ENCODE measurements at places on chromosomes 12 and 14.

DNA sequence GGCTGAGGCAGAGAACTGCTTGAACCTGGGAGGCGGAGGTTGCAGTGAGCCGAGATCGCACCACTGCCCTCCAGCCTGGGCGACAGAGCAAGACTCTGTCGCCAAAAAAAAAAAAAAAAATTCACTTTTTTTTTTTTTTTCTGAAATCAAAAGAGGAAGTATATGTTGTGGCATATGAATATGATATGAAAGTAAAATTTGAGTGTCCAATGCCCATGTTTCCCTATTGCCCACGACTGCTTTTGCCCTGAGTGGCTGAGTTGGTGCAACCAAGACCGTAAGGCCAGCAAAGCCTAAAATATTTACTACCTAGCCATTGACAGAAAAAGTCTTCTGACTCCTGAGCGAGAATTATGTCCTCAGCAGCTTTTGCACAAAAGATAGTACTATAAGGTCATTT is 101.7 kb upstream of the PARP11 start:
- no peak for DNase-seq

DNA sequence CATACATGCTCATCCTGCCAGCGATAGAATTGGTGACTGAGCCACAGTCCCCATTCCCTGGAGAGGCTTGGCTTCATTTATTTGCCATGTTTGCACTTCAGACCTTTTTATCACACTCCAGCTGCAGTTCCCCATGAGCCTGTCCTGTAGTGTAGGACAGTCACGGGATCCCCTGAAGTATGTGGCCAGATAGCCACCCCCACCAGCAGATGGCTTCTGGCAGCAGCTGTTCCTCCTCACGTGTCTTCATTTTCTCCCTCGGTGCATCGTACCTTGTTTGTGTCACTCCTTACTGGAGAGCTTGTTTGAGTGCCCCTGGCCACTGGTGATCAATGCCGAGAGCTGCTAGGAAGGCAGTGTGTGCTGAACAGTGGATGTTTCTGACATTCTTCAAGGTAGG is 40.2 kb downstream of the UBE3B start:
- DNase-seq, result no peak

GRCh38 chr14:72554994-72555608 is 338.8 kb downstream of the DPF3 start:
- DNase-seq, result no peak

GRCh38 chr14:59847711-59848110 is 22.9 kb downstream of the RTN1 start:
- no peak for DNase-seq

DNA sequence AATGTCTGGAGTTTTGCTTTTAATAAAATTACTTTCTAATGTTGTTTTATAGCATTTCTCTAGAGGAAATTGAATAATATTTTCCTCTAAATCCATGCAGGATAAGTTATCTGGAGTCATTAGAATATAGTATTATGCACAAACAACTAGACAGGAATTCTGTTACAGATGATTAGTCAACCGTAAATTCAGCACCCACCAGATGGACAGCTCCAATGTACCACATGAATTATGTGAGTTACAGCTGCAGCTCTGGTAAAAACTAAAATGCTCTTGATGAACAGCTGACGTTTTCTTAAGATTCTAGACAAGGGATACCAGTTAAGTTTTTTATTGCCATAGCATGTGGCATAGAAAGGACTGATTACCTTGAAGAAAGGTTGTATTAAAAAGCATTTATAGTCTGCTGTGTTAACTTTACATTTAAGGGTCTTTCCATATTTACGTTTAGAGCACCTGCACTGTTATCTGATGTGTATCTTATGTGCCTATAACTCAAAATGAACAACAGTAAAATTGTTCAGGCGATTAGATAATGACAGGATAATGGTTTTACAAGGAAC is 321.4 kb upstream of the LRFN5 start:
- no peak for DNase-seq

- DNase-seq, result no peak
These were observed 13.1 kb downstream of the MYBPC1 start for GRCh38 chr12:101607894-101608293.

DNA sequence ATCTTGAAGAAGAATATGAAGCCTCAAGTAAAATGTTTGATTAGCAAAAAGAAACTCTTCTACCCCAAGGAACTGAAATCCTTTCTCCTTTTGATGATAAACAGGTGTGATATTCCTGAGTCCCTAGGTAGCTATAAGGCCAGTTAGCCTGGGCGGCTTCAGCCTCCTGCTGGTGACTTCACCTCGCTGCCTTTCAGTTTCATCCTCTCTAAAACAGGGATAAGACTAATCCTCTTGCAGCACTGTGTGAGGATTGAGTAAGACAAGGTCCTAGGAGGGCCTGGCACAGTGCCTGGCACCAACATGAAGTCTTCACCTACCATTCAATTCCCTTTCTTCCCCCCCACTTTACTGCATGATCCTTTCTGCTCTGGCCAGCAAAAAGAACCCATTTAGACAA is 42.1 kb downstream of the CIT start:
- DNase-seq, result no peak

GRCh38 chr12:101671157-101671791 is 26.2 kb upstream of the CHPT1 start:
- no peak for DNase-seq

Data from H54 (cell line).